CD4-positive, alpha-beta T cell treated with Interleukin-1 beta for 1 hour (primary cell): ENCODE measurements at places on chromosomes 4 and X.

GRCh38 chr4:54231768-54232688 lies 2.9 kb downstream of the PDGFRA start:
- no peak for DNase-seq

GRCh38 chr4:109444182-109444844 lies 10.7 kb downstream of the SEC24B start:
- DNase-seq = no peak

DNA sequence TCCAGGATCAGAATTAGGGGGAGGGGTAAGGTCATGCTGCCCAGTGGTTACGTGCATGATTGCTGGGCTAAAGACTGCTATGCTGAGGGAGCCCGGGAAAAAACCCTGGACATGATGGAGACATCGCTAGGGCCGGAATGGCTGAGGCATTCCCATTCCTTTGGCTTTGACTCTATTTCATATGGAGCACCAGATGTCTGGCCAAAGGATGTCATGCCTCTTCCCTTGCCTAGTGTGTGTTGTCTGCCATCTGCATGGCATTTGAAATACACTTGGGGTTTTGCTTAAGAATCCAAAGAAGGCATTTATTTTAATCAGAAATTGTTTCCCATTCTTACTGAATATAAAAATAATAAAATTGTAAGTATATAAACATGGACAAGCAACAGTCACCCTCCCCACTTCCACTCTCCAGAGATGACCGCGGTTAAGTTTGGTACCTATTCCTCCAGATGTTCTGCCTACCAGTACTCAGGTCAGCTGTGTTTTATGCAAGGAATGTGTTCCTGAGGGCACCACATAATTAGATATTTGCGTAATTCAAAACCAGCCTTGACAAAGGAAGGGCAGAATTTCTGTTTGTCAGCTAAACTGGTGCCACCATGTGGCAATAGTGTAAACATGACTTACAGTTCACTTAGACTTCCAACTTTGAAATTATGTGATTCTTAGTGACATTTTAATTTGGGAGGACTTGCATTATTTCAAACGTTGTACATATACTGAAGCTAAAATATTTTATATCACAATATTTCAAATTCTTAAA lies 105.9 kb downstream of the CT47B1 start:
- DNase-seq = no peak

- DNase-seq = no peak
Measured at GRCh38 chr4:137676357-137676998, 144.2 kb upstream of the PCDH18 start.

DNA sequence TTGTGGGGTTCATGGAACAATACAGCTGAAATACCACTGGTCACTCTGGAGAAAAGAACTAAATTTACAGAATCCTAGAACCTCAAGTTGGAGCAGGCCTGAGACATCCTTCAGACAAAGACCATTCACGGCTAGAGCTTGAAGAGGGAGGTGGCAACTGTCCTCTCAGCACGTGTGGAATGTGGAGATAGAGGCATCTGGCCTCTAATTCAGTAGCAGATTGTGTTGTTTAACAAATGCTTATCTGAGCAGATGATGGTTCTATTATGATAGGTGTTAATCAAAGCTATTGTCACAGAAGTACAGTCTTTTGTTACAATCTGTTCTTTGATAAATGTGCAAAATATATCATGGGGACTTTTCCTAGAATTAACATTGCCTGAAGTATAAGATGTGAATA lies 121.7 kb upstream of the KCNIP4 start:
- DNase-seq = no peak

GRCh38 chr4:83556816-83557215 lies 20.9 kb downstream of the GPAT3 start:
- no peak for DNase-seq

- DNase-seq = peak; percentile 81
Measured at GRCh38 chr4:83212041-83212851, 72.4 kb downstream of the COQ2 start.

DNA sequence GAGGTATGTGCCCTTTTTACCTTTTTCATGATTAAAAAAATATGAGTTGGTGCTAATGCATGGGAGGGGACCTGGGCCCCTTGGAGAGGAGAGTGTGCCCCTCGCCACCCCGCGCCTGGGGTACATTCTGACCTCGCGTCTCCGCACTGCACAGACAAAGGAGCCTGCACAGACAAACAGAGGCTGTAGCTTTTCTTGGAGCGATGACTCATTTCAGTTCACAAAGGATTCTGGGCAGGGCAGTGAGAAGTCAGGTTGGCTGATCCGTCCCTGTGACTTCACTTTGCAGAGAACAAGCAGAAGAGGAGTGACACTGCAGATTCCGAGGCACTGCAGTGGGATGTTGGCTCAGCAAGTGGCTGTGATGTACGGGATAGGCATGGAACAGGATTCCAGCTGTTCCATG lies 82.9 kb downstream of the STOX2 start:
- DNase-seq = peak; percentile 31

- no peak for DNase-seq
Measured at GRCh38 chrX:11464836-11465463, 171.7 kb downstream of the AMELX start.

DNA sequence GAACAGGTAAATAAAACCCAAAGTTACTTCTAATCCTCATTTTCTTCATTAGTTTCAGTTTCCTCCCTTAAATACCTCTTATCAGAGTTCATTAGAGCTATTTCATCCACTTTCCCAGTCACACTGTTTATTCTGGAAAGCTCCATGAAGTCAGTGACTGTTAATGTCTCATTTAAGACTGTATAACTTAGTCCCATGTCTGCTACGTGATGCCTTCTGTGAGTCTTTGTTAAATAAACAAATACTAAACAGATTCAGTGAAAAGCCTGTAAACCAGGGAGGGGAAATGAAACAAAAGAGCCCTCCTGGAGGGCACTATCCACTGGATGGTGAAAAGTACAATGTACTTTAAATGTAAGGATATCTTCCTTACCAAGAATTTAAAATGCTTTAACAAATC lies 24.7 kb downstream of the ACE2 start:
- DNase-seq = no peak

DNA sequence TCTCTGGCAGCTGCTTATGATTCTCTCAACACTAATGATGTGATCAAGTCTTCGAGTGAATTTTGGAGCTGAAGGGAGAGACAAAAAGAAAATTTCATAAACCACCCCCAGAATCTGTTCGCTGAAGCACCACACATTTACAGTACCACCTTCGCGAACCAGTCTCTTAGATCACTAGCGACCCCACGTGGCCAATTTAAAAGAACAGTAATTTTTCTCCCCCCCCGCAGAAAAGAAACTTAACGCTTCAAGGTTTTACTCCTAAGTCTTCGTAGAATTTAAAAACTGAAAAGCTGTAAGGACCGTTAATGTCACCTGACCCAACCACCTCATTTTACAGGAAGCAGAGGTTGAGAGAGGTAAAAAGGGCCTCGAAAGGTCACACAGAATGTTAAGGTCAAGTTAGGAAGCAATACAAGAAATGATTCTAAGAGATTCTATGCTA lies 187.5 kb downstream of the QDPR start:
- DNase-seq = peak; percentile 7

DNA sequence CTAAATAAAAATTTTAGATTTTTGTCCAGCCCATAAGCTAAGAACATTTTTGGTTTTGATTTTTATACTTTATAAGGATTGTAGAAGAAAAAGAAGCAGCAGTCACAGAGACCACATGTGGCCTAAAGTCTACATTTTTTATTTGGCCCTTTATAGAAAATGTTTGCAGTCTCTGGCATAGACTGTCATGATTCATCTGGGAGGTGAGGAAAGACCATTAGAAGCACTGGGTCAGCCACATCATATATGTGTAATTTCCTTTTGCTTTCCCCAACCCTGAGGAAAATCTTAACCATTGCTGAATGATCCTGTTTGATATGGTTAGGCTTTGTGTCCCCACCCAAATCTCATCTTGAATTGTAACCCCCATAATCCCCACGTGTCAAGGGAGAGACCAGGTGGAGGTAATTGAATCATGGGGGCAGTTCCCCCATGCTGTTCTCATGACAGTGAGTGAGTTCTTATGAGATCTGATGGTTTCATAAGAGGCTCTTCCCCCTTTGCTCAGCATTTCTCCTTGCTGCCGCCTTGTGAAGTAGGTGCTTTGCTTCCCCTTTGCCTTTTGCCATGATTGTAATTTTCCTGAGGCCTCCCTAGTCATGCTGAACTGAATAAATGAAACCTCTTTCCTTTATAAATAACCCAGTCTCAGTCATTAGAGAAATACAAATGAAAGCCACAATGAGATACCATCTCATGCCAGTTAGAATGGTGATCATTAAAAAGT lies 12.1 kb upstream of the COPS4 start:
- no peak for DNase-seq

- no peak for DNase-seq
Measured at GRCh38 chr4:156656896-156657295, 314.7 kb downstream of the PDGFC start.

DNA sequence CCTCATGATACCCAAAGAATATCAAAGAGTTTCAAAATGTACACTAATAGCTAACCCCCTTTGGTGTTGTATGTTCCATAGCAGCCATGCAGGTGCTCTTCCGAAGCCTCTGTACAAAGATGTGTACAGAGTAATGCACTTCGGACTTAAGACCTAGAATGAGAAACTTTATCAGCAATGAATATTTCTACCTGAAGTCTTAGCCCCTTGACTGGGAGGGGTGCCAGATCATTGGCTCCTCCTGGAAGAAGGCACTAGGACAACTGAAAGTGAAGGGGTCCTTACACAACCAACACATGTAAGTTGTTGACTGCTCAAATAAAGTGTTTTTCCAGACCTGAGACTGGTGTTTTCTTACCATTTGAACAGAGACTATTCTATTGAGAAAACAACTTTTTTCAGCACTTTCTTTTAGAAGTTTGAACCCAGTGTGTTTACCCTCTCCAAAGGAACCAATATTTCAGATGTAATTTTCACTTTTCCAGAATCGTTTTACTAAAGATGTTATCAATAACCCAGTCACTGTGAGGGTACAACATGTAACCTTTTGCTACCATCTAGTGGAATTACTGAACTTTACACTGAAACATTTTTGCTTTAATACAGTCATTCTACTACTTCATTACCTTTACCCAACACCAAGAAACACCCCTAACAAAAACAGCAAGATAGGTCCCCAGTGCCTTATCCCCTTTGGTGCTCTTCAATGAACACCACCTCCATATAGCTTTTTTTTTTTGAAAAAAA lies 33.3 kb upstream of the PRDX4 start:
- no peak for DNase-seq

DNA sequence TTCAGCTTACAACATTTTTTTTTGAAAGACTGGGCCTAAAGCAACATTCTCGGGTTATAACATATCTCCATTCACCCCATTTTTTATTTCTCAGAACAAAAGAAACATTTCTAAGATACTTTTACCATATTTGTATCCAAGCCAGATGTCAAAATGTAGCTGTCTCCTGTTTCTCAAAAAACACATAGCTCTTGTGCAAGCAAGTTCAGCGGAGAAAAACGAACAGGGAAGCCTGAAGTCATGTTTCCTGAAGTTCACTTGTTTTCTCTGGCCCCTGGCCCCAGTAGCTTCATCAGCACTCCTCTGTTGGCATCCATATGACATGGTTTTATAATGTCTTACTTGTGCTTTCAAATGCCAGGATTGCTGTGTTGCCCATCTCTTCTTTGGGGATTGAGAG lies 218.2 kb downstream of the BANK1 start:
- DNase-seq = no peak

DNA sequence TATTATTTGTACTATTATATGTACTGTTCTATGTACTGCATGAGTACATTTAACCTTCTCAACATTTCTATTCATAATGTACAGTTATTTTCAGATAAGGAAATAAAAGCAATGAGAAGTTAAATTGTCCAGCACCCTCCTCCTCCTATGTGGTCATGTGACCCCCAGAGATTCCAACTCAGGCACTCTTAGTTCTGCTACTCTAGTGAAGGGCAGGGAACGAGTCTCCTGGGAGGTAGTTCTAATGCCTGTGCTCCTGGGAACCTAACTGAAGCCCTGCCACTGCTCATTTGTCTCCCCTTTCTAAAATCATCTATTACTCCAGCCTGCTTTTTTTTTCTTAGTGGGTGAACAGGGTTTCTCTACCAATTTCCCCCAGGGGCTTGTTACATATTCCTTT lies 105.9 kb upstream of the GPRIN3 start:
- no peak for DNase-seq

- no peak for DNase-seq
Measured at GRCh38 chr4:100641336-100641735, 123.5 kb upstream of the EMCN start.

GRCh38 chrX:50198348-50198747 lies 2.5 kb downstream of the AKAP4 start:
- DNase-seq = no peak

GRCh38 chr4:171719691-171720090 lies 93.5 kb upstream of the GALNTL6 start:
- DNase-seq = no peak

GRCh38 chr4:120841580-120841979 lies 80.9 kb downstream of the PRDM5 start:
- DNase-seq = no peak

DNA sequence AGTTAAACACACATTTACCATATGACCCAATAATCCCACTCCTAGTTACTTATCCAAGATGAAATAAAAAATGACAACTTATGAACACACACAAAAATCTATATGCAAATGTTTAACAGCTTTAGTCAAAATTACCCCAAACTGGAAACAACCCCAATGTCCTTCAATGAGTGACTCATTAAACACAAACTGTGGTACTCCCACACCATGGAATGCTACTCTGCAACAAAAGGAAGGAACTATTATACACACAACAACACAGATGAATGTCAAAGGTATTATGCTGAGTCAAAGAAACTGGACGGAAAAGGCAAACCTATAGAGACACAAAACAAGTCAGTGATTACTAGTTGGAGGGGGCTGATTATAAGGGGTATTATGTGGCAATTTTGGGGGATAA lies 40.5 kb downstream of the MED14 start:
- DNase-seq = no peak

DNA sequence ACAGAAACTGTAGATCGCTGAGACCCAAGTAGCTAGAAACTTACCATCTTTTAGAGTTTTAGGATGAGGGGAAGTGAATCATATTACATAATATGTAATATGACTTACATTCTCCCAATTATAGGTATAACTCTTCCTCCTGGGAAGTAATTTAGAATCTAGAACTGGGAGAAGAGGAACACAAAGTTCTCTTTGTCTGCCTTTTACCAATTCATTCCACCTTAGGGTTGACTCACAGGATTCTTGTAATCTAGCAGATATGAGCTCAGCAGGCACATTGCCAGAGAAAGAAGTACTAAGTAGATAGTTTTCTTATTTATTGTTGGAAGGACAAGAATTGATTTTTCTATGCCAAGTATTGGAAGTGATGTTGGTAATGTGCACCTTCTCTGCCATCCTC lies 58.0 kb upstream of the CCSER1 start:
- DNase-seq = no peak
